ENCODE measurements at places on chromosomes 3 and 15.

DNA sequence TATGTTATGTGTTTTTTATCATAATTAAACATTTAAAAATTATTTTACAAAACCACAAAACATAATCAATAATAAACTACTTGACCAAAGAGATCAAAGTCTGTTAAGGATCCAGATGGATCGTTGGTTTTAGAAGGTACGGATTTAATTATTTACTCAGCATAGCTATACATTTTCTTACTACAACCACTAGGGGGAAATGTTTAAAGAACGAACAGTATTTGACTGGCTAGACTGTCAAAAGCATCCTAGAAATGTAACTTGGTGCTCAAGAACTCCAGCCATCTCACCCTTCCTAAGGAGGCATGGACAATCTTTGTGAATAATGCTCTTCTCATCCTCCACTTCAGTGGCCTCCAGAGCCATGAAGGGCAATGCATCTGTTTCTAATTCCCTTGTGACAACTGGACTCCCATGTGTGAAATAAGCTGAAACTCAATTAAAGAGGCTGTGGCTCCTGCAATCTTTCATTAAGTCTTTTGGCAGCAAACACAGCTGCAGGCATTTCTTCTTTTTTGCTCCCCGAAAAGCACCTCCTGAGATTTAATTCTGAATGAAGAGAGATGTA lies 94.7 kb upstream of the TUSC7 start:
- DNase-seq = no peak

GRCh38 chr3:171039674-171040073 lies 13.2 kb upstream of the SLC2A2 start:
- DNase-seq = no peak

- no peak for DNase-seq
These were observed 160.8 kb downstream of the ALCAM start for GRCh38 chr3:105527535-105527934.

- no peak for DNase-seq
These were observed 91.6 kb upstream of the TRIM42 start for GRCh38 chr3:140586311-140586710.
